GM12878 (cell line): ENCODE measurements at places on chromosomes 3 and 15. TPM values are rescaled to one million over a fixed set of nuclear protein-coding genes. Genes with fewer than 3 reads are reported as not detected.

SYNPR gene
- total RNA-seq = not detected in 2 replicates

ZNF774 gene
- total RNA-seq = 1.7 TPM in 2 replicates

TGM4 gene
- not detected in 2 replicates for total RNA-seq

SCG5 gene
- 0.53 and 0.62 TPM in 2 replicates for total RNA-seq

ACKR4 gene
- total RNA-seq = 0.10 TPM in 1 of 2 replicates, not detected in the other

HEG1 gene
- 31.1 and 32.1 TPM in 2 replicates for total RNA-seq

RBMS3 gene
- 3.4 and 4.4 TPM in 2 replicates for total RNA-seq

PLA2G4D gene
- not detected in 2 replicates for total RNA-seq

TMC3 gene
- total RNA-seq = not detected in 2 replicates

GOLIM4 gene
- 19.3 and 20.1 TPM in 2 replicates for total RNA-seq

SNTN gene
- not detected in 2 replicates for total RNA-seq

DNA sequence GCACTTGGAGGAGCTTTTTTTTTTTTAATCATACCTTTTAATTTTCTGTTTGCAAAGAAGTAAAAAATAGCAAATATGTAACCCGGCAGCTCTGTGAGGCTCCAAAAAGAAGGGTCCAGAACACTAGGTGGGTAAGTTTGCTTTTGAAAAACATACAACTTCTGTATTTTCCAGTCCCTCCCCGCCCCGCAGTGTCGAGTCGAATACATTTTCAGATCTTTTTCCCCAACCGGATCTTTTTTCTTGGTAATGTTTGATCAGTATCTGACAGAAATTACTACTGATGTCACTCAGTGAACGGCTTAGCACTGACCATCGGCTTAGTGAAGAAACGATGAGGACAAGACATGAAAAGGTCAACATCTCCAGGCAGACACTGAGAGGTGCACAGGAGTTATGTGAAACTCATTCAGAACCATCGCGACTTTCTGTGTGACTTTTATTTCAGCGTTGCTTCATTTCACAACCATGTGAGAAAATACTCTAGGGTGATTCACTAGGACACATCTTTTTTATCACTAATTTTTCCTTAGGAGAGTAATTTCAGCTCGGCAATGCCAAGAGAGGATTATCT lies 11.0 kb downstream of the ISL2 start:
- H3K36me3 ChIP-seq = no peaks in the 10 kb centered on the region
- H3K4me1 ChIP-seq = 0 out of 2 replicates have a peak, but pooled peaks cover 6% of the 10 kb centered on the region
- H3K27me3 ChIP-seq = peaks cover 26% of the 10 kb centered on the region
- no peak overlapping the region for H3K27ac ChIP-seq
- H3K4me3 ChIP-seq = no peak overlapping the region
- no peak for DNase-seq

GRCh38 chr15:32867313-32867626 lies 149.5 kb downstream of the GREM1 start:
- DNase-seq = no peak
- peaks cover 3% of the 10 kb centered on the region; the same call in 1 of the 2 replicates for H3K4me1 ChIP-seq
- H3K27me3 ChIP-seq = no peaks in the 10 kb centered on the region

- DNase-seq = no peak
- H3K27me3 ChIP-seq = no peaks in the 10 kb centered on the region
- no peak overlapping the region for H3K27ac ChIP-seq
- peaks cover 2% of the 10 kb centered on the region; the same call in 1 of the 2 replicates for H3K36me3 ChIP-seq
- H3K4me1 ChIP-seq = peaks cover 10% of the 10 kb centered on the region
Observed at GRCh38 chr3:128346562-128346961, 120.1 kb downstream of the DNAJB8 start.

GRCh38 chr3:186466391-186466974 lies 77.7 kb downstream of the CRYGS start:
- no peaks in the 10 kb centered on the region for H3K27me3 ChIP-seq
- no peak overlapping the region for H3K4me3 ChIP-seq
- H3K36me3 ChIP-seq = no peaks in the 10 kb centered on the region
- DNase-seq = no peak
- no peaks in the 10 kb centered on the region for H3K4me1 ChIP-seq

GRCh38 chr3:180116658-180117057 lies 79.9 kb upstream of the PEX5L start:
- H3K27ac ChIP-seq = no peak overlapping the region
- no peak for DNase-seq
- no peaks in the 10 kb centered on the region for H3K27me3 ChIP-seq
- no peaks in the 10 kb centered on the region for H3K4me1 ChIP-seq

DNA sequence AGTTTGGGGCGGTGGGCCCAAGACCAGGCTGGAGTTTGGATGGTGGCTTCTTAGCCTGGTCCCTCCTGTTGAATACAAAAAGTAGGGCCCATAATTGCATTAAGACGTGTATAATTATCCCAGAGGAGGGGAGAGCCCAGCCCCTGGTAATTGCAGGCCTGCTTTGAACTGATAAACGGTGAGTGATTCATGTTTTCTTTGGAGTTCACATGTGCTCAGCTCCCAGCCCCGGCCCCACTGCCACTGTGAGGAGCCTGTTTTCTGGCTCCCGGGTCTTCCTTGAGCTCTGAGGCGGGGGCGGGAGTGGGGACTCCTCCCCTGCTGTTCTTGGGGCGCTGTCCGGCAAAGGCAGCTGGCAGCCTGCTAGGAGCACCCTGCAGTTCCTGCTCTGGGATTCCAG lies 3.1 kb downstream of the PLXNA1 start:
- peaks cover 10% of the 10 kb centered on the region for H3K36me3 ChIP-seq
- H3K4me1 ChIP-seq = peaks cover 9% of the 10 kb centered on the region
- H3K27ac ChIP-seq = no peak overlapping the region
- no peak overlapping the region for H3K4me3 ChIP-seq
- no peak for DNase-seq

DNA sequence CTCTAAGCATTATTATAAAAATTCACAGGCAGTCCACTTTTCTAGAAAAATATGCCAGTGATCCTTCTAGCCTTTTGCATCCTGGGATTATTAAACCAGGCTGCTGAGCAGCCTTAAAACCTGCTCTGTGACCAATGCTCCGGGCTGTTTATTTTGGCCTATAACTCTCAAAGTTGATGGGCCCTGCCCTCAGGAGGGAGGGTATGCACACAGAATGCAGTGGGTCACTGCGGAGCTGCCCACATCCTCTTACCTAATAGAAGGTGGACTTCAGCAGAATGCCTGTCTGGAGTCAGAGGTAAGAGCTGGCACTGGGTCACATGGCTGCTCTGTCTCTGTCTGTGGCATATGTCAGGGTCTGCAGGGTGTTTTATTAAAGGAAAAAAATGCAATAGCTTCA lies 26.0 kb downstream of the CPNE4 start:
- H3K36me3 ChIP-seq = no peaks in the 10 kb centered on the region
- no peak for DNase-seq
- H3K27me3 ChIP-seq = no peaks in the 10 kb centered on the region

- H3K27ac ChIP-seq = no peak overlapping the region
- H3K4me1 ChIP-seq = no peaks in the 10 kb centered on the region
- no peak for DNase-seq
- H3K27me3 ChIP-seq = no peaks in the 10 kb centered on the region
- H3K36me3 ChIP-seq = no peaks in the 10 kb centered on the region
Observed at GRCh38 chr15:32918547-32918946, 200.7 kb downstream of the GREM1 start.

GRCh38 chr3:126937973-126938372 lies 44.9 kb upstream of the PLXNA1 start:
- H3K4me3 ChIP-seq = no peak overlapping the region
- no peaks in the 10 kb centered on the region for H3K4me1 ChIP-seq
- no peak for DNase-seq
- no peaks in the 10 kb centered on the region for H3K36me3 ChIP-seq

DNA sequence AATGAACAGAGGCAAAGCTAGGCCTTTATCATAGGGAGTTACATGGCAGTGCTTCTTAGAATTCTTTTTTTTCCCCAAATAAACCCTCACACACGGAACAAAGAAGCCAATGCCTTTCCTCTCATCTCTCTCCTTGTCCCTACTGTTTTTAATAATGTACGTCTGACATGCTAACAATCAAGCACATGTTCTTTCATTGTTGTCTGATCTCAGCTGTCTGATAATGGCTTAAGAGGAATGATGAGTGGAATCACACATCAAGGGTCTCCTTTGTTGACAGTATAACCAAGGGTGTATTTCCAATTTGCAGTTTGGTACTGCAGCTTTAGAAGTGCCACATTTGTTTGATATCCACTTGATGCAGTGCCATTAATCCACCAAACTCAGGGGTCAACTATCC lies 34.8 kb upstream of the EPHA3 start:
- no peak overlapping the region for H3K27ac ChIP-seq
- H3K36me3 ChIP-seq = no peaks in the 10 kb centered on the region
- no peak overlapping the region for H3K4me3 ChIP-seq
- no peak for DNase-seq

DNA sequence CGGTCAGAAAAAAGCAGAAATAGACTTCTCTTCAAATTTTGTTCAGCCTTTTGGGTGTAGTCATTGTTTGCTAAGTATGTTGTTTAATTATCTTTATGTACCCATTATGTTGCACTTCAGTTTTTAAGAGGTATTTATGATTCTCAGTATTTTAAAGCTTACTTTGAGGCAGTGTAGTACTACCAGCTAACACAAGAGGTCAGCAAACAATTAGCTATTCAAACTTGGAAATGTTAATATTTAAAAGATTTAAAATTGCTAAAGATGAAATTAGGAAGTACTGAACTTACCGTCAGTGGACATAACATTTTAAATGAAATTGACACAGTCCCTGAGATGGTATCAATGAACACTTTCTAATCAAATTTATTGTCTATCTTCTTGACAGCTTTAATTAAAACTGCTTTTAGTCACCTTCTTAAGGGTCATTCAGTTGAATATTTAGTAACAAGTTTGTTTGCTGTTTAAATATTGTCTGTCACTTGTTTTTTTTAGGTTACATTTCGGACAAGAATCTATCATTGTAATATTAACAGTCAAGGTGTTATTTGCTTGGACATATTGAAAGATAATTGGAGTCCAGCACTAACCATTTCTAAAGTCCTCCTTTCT lies 28.1 kb downstream of the NKIRAS1 start:
- peaks cover 25% of the 10 kb centered on the region for H3K36me3 ChIP-seq
- H3K4me1 ChIP-seq = no peaks in the 10 kb centered on the region
- no peak for DNase-seq
- no peak overlapping the region for H3K4me3 ChIP-seq

DNA sequence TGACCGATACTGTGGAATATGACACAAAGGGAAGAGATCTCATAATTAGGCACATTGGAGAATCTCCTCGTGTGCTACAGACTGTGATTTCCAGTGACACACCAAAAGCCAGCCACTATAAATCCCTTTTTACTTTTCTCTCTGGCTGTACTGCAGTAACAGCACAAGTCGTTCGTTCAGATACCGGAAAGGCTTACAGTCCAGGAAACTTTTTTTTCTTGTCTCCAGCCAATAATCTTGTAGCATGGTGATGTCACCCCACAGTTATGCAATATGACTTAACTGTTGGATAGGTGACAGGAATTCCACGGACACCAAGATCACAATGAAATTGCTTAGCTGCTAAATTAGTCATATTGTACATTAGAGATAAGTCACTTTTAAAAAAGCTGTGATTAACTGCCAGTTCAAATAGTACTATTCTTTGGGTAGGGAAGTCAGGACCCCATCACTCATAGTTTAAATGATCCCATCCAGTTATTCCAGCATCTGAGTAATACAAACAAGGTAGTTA lies 36.3 kb upstream of the TSC22D2 start:
- H3K4me3 ChIP-seq = no peak overlapping the region
- H3K36me3 ChIP-seq = no peaks in the 10 kb centered on the region
- H3K27me3 ChIP-seq = no peaks in the 10 kb centered on the region
- no peak for DNase-seq
- 0 out of 2 replicates have a peak, but pooled peaks cover 2% of the 10 kb centered on the region for H3K4me1 ChIP-seq
- no peak overlapping the region for H3K27ac ChIP-seq

DNA sequence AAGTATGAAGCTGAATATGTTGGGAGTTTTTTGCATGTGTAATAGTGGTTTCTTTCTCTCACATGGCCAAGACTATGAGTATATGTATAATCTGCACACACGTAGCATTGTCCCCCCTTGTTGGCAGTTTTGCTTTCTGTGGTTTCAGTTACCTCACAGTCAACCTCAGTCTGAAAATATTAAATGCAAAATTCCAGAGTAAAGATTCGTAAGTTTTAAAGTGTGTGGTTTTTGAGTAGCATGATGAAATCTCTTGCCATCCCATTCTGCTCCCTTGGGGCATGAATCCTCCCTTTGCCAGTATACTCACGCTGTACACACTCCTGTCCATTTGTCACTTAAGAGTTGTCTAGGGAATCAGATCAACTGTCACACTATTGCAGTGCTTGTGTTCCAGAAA lies 742.0 kb upstream of the CCDC54 start:
- no peaks in the 10 kb centered on the region for H3K27me3 ChIP-seq
- no peak overlapping the region for H3K4me3 ChIP-seq
- no peaks in the 10 kb centered on the region for H3K4me1 ChIP-seq
- no peak overlapping the region for H3K27ac ChIP-seq
- no peaks in the 10 kb centered on the region for H3K36me3 ChIP-seq

GRCh38 chr3:195007766-195008165 lies 263.2 kb downstream of the XXYLT1 start:
- H3K27ac ChIP-seq = no peak overlapping the region
- H3K4me3 ChIP-seq = no peak overlapping the region
- H3K27me3 ChIP-seq = no peaks in the 10 kb centered on the region
- H3K36me3 ChIP-seq = no peaks in the 10 kb centered on the region

DNA sequence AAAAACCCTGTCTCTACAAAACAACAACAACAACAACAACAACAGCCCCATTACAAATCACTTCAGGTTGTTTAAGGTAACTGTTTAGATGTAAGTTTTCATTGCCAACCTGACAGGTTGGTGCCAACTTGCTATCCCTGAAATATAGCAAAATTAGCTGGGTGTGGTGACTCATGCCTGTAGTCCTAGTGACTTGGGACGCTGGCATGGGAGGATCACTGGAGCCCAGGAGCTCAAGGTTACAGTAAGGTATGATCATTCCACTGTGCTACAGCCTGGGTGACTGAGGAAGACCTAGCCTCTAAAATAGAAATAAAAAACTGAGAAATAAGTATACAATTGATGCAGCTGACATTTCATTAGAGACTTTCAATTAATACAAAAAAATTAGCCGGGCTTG lies 36.0 kb upstream of the CDAN1 start:
- H3K27ac ChIP-seq = no peak overlapping the region
- H3K36me3 ChIP-seq = no peaks in the 10 kb centered on the region
- H3K4me3 ChIP-seq = no peak overlapping the region
- DNase-seq = no peak

GRCh38 chr3:160133757-160134156 lies 91.5 kb upstream of the C3orf80 start:
- no peaks in the 10 kb centered on the region for H3K36me3 ChIP-seq
- H3K27ac ChIP-seq = no peak overlapping the region
- no peak for DNase-seq

- no peak for DNase-seq
- H3K36me3 ChIP-seq = no peaks in the 10 kb centered on the region
- no peaks in the 10 kb centered on the region; the same call in 1 of the 2 replicates for H3K27me3 ChIP-seq
- H3K4me1 ChIP-seq = no peaks in the 10 kb centered on the region
- H3K27ac ChIP-seq = no peak overlapping the region
Observed at GRCh38 chr3:182501856-182502255, 291.4 kb upstream of the ATP11B start.

GRCh38 chr3:55718521-55718921 lies 231.4 kb upstream of the WNT5A start:
- no peak for DNase-seq
- no peak overlapping the region for H3K27ac ChIP-seq
- H3K4me3 ChIP-seq = no peak overlapping the region
- no peaks in the 10 kb centered on the region for H3K36me3 ChIP-seq
- H3K4me1 ChIP-seq = peaks cover 5% of the 10 kb centered on the region

- no peaks in the 10 kb centered on the region for H3K4me1 ChIP-seq
- no peak overlapping the region for H3K27ac ChIP-seq
- H3K36me3 ChIP-seq = no peaks in the 10 kb centered on the region
Observed at GRCh38 chr3:109089265-109089664, 28.7 kb downstream of the MORC1 start.

GRCh38 chr3:139121513-139122220 lies 77.0 kb upstream of the PRR23C start:
- no peak for DNase-seq
- no peaks in the 10 kb centered on the region for H3K36me3 ChIP-seq
- H3K4me1 ChIP-seq = no peaks in the 10 kb centered on the region
- H3K27ac ChIP-seq = no peak overlapping the region
